ENCODE measurements at places on chromosomes 13 and 19.
A peak's percentile ranks its signal among the peaks of the same experiment; 100 is the strongest.

GRCh38 chr13:38674208-38674607 lies 12.7 kb upstream of the FREM2 start:
- no peak for DNase-seq

DNA sequence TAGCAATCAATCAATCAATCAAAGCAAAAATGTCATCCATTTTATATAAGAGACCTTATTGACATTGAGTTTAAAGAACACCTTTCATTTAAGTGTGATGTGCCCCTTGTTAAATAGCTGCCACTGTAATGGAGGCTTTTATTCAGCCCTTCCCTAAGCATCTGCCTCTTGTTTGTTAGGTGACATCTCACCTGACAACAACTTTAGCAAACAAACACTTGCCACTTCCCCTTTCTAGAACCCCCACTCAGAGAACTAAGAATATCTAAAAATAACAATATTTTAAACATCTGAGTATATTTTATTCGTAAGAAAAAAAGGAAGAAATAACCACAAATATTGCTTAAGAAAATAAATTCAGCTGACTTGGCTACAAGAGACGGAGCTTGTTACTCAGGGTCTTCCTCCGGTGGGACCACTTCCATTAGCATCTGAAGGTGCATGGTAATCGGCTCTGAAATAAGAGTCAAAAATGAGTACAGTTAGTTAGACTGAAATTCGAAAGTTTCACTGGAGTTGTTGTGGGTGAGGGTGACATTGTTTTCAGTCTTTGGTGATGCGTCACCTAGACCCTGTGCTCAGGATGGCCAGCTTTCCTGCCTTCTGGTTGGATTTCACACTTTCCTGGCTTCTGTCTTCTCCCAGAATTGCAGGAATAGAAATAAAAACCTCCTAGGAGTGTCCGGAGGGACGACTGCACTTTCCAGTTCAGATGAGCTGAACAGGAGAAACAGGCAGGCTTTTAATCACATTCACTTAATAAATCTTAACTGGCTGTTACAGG lies 39.1 kb downstream of the SLC7A9 start:
- no peak for DNase-seq

- DNase-seq = no peak
Measured at GRCh38 chr13:68110178-68110768, 880.1 kb upstream of the PCDH9 start.

- no peak for DNase-seq
Measured at GRCh38 chr13:19681517-19681916, 48.1 kb downstream of the MPHOSPH8 start.

- DNase-seq = no peak
Measured at GRCh38 chr13:75050419-75051046, 431.4 kb downstream of the TBC1D4 start.

DNA sequence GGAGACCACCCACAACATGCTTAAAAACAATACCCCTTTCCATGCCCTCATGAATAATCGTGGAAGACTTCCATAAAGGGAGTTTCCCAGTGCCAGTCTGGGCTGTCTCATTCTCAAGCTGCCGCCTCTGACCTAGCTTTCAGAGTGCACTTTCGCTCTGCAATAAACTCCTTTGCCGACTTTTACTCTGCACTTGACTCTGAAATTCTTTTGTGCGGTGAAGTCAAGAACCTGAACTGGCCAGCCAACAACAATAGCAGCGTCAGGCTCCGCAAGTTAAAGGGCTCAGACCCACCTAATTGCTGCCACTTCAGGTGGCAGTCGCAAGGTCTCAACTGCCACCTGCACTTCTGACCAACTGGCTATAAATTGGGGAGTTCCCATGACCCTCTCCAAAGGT lies 10.3 kb upstream of the LEUTX start:
- no peak for DNase-seq

GRCh38 chr19:4969772-4970531 lies 1.0 kb downstream of the KDM4B start:
- DNase-seq = no peak

DNA sequence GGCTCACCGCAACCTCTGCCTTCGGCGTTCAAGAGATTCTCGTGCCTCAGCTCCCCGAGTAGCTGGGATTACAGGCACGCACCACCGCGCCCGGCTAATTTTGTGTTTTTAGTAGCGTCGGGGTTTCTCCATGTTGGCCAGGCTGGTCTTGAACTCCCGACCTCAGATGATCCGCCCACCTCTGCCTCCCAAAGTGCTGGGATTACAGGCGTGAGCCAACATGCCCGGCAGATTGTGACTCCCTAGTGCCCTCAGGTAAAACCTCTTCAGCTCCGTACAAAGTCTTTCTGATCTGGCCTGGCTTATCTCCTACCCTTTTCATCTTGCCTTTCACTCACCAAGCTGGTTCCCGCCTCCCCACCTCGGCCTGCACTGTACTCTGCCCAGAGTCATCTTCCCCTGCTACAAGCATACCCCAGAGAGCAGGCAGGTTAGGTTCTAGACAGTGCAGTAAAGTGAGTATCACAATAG lies 15.0 kb downstream of the BICRA start:
- DNase-seq = no peak

GRCh38 chr13:43058831-43059230 lies 35.4 kb downstream of the DNAJC15 start:
- no peak for DNase-seq

- peak; percentile 66 for DNase-seq
Measured at GRCh38 chr19:53192771-53193534, at the start of gene ZNF665. ZNF665 (minus strand) TSS chr19:53193358; CDS start chr19:53182898, 10,460 bp downstream.

DNA sequence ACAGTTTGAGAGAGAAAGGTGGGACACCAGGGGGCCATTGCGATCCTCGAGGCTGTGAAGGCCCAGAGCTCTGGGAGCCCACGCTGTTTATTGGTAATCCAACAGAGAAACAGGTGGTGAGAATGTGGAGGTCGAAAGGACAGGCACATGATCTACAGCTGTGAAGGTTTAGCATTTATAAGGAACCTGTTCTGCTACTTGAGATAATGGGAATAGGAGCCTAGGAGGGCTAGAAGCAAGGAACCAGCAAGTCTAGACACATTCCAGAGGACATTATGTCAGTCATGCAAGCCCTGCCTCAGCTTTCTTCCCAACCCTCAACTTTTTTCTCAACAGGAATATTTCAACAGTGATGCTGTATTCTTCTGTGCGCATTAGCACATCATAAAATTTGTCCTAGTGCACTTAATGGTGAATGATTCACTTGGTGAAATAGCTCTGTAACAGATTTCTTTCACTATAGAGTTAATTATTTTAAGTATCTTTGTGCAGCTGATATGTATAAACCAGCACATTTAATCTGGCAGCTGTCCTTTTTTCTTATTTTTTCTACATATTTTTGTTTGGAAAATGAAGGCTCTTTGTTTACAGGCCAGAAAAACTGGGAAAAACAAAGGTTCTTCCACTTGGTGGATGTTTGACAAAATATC lies 25.4 kb downstream of the ZNF90 start:
- no peak for DNase-seq

- no peak for DNase-seq
Measured at GRCh38 chr13:111359930-111360329, 39.5 kb downstream of the TEX29 start.

DNA sequence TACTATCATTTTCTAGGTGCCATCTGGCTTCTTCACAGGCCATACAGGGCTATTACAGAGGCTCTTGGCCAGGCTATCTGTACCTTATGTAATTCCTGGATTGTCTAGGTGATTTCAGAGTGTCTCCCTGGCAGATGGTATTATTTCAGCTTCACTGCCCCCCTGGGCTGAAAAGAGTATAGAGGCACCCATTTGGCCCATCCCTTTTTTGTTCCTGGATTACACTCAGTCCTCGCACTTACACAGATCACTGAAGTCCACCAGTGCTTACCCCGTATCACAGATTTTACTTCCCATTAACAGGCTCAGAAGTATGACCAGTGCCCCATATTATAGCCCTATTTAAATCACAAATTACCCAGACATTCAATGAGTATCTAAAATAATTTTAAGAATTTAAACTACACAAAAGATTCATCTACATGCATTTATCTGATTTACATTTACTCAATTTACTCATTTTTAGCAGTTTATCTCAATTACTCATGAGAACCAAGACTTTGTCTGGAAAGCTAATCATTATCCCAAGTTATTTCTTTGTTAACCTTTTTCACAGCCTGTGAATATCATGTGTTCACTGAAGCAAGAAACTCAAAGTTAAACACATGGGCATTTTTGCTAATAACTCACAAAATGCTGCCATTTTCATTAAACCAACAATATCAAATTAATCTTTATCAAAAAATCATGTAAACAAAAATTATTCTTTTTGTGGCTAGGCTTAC lies 121.0 kb downstream of the PCDH20 start:
- DNase-seq = no peak

DNA sequence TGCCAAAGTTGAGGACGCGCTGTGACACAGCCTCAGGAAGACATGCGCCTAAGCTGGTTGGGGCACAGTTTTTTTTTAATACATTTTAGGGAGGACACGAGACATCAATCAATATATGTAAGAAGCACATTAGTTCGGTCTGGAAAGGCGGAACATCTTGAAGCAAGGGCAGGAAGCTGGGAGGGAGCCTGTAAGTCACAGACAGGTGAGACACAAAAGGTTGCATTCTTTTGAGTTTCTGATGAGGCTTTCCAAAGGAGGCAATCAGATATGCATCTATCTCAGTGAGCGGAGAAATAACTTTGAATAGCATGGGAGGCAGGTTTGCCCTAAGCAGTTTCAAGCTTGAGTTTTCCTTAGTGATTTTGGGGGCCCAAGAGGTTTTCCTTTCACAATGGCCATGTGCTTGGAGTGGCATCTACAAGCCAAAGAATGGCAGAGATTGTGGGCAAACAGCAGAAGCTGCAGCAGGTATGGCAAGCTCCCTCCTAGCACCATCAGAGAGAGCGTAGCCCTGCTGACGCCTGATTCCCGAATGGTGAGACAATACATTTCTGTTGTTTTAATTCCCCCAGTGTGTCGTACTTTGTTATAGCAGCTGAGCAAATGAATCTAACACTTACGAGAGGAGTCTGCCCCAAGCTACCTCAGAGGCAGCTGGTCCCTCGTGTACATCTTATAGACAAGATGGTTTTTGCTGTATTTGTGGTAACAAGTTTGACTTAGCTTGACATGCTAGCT lies 99.5 kb upstream of the TMTC4 start:
- no peak for DNase-seq

- no peak for DNase-seq
Measured at GRCh38 chr13:40475617-40476016, 190.8 kb downstream of the FOXO1 start.

- DNase-seq = no peak
Measured at GRCh38 chr19:18712981-18713380, 29.5 kb downstream of the CRTC1 start.
